GM13977 (cell line): ENCODE measurements at places on chromosomes 4 and X.

GRCh38 chrX:124507246-124507645 lies 160.9 kb downstream of the SH2D1A start:
- DNase-seq: no peak

DNA sequence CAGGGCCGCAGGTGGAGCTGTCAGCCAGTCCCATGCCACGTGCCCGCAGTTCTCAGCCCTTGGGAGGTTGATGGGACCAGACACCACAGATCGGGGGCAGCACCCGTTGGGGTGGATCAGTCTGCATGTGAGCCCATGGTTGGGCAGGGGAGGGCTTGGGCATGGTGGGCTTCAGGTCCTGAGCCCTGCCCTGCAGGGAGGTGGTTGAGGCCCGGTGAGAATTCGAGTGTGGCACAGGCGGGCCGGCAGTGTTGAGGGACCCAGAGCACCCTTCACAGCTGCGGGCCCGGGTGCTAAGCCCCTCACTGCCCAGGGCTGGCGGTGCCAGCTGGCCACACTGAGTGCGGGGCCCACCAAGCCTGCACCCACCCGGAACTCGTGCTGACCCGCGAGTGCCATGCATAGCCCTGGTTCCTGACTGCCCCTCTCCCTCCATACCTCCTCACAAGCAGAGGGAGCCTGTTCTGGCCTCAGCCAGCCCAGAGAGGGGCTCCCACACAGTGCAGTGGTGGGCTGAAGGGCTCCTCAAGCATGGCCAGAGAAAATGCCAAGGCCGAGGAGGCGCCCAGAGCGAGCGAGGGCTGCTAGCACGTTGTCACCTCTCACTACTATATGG lies 696.1 kb downstream of the TGIF2LX start:
- DNase-seq: no peak

DNA sequence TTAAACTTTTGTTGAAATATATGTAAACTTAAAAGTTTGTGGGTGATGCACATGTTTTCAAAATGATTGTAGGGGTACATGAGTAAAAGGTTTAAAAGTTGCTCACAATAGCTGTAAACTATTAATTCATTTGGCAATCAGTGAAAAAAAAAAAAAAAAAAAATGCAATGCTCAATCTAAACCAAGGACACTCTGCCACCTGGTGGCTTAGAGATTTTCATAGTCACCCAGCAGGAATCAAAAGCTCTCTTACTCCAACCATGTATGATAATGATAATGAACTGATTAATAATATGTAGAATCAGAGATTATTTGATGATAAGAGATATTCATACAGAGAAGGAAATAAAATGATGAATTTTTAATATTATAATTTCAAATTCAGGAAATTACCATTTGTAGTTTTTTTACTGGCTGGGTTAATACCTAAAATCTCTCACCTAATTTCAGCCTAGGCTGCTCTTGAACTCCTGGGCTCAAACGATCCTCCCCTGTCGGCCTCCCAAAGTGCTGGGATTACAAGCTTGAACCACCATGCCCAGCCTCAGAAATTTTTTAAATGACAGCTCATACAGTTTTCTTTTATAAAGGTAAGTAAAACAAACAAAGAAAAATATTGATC lies 46.9 kb upstream of the SLC25A4 start:
- DNase-seq: peak; percentile 61

GRCh38 chr4:5385741-5386311 lies 322.5 kb downstream of the EVC2 start:
- no peak for DNase-seq

DNA sequence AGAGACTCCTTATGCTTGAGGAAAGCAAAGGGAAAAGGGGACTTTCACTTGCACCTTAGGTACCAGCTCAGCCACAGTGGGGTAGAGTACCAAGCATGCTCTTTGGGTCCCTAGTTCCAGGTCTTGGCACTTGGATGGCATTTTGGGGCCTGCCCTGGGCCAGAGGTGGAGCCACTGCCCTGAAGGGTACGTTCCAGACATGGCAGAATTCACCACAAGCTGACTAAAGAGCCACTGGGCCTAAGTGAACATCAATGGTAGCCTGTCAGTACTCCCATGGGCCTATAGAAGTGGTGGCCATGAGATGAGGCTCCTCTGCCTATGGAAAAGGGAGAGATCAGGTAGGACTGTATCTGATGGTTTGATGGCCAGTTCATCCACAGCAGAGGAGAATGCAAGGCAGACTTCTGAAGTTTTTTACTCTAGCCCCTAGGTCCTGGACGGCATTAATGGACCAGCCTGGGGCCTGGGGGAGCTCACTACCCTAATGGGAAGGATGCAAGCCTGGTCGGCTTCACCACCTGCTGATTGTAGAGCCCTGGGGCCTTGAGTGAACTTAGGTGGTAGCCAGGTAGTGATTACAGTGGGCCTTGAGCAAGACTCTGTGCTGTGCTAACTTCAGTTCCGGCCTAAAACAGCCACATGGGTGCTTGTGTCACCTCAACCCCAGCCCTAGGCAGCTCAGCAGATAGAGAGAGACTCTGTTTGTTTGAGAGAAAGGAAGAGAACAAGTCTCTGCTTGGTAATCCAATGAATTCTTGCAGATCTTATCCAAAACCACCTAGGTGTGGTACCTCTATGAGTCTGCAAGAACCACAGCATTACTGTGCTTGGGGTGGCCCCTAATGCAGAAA lies 19.8 kb upstream of the HSFX4 start:
- no peak for DNase-seq

DNA sequence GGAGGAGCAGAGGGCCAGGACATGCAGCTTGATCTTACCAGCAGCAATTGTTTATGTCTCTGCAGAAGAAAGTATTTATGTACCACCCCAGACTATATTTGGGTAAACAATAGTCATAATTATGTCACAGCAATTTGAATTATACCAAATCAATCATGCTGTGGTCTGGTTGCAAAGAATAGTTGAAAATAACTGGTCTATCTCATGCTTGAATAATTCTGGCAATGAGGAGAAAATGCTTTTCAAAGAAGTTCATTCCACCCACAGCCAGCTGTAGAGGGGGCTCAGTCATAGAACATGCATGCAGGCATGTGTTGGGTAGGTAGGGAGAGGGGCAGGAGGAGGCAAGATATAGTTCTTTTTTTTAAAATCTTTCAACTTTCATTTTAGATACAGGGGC lies 399.2 kb downstream of the IL15 start:
- DNase-seq: no peak

GRCh38 chr4:181613200-181613599 lies 630.0 kb upstream of the TENM3 start:
- DNase-seq: no peak

DNA sequence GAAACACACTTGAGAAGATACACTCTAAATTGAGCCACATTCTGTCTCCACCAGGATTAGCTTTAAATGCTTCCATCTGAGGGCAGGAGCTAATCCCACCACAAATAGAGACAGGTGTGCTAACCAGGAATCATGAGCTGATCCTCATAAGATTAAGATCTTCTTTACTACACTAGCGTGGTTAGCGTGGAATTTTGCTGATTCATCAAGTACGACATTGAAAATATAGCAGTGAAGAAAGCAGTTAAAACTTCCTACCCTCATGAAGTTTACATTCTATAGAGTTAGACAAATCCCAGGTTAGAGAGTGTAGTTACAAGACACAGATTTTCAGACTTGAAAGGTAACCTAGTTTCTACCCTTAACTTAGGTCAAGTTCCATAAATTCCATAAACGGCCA lies 5.3 kb upstream of the APELA start:
- no peak for DNase-seq

DNA sequence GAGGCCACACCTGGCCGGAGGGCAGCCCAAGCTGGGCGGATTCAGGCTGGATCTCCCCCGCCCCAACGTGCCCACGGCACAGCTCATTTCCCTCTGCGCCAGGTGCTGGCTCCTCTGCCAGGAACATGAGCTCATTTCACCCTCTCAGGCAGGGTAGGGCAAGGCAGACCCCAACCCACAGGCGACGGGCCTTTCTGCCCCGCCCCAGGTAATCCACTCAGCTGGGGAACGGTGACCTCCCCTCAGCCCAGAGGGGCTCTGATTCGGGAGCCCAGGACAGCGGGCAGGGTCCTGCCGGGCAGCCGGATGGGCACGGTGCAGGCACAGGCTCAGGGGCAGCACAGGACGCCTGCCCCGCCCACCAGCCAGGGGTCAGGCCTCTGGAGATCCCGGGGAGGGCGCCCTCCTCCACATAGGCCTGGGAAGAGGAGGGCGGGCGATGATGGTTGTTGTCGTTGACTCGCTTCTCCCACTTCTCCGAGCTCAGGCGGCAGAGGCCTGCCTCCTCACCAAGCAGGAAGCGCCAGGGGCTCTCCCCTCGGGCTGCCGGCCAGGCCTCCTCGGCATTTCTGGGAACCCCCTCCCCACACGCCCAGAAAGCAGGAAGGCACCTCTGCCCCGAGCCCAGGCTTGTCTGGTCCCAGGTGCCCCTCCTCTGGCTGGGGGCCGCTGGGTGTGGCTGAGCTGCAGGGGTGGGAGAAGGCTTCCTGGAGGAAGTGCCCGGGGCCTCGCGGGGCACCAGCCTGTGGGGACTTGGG lies 31.1 kb downstream of the TACC3 start:
- no peak for DNase-seq

DNA sequence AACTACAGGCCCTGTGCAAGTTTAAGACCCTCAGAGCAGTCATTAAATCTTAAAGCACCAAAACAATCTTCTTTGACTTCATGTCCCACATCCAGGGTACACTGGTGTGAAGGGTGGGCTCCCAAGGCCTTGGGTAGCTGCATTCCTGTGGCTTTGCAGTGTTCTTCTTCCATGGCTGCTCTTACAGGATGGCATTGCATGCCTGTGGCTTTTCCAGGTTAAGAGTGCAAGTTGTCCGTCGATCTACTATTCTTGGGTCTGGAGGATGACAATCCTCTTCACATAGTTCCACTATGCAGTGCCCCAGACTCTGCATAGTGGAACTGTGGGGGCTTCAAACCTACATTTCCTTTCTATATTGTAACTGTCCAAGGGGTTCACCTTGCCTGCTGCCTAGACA lies 494.5 kb downstream of the CFAP47 start:
- no peak for DNase-seq

GRCh38 chr4:55365345-55365728 lies 19.3 kb downstream of the SRD5A3 start:
- no peak for DNase-seq

GRCh38 chr4:86894455-86894854 lies 2.2 kb upstream of the C4orf36 start:
- no peak for DNase-seq

GRCh38 chr4:3079694-3080123 lies 5.2 kb downstream of the HTT start:
- DNase-seq: no peak

DNA sequence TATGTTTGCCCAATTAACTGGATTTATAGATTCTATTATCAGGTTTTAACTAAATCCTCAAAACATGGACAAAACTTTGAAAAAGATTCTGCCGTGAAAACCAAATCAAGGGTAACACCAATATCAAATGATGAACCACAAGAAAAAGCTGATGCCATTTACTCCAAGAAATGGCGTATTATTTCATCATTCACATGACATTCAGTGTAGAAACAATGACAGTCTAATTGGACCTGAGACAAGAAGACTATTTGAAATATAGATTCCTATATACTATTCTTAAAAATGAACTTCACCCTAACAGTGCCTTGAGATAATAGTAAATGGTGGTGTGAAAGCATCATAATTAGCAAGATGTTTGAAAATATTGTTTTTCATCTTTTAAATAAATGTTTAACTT lies 4.8 kb downstream of the SLC25A31 start:
- no peak for DNase-seq

GRCh38 chr4:6767386-6767747 lies 15.2 kb upstream of the KIAA0232 start:
- no peak for DNase-seq

- DNase-seq: no peak
Measured at GRCh38 chrX:28223991-28224390, 242.7 kb upstream of the DCAF8L1 start.

DNA sequence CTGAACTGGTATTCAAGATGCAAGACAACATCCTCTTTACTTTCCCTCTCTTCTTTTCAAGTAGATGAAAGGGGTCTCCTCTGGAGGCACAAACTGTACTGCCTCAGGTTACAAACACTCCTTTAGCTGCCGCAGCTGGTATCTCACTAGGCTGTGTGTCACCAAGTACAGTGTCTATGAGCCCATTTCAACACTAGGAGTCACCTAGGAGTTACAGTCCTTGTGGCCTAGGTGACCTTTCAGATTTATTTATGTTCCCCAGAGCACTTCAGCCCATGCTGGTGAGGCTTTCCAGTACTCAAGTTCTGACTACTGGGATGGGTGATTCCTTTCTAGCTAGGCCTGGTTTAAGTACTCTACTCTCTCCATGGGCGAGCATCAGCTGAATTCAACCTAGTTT lies 32.4 kb upstream of the TMLHE start:
- no peak for DNase-seq

- DNase-seq: no peak
Measured at GRCh38 chr4:54085284-54085683, 14.7 kb upstream of the GSX2 start.

GRCh38 chr4:6644792-6645530 lies 4.5 kb downstream of the MRFAP1 start:
- no peak for DNase-seq

DNA sequence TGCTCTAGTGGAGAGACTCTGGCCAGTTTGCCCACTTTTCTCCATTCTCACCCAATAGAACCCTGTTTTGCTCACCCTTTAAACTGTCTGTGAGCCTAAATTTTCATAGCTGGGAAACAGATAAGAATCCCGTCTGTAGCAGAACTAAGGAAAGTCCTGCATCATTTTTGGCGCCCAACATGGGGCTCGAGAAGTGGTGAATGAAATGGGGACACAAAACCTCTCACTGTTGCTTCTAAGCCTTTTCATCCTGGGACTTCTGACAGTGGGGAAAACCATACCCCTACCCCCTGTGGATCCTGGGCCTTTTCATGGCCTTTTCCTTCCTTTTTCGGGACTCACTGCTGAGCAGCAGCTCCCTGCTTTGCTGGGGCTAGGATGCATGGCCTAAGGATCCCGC lies 189.9 kb downstream of the INPP4B start:
- DNase-seq: no peak

GRCh38 chr4:98314791-98315565 lies 53.8 kb downstream of the RAP1GDS1 start:
- DNase-seq: no peak
